ENCODE measurements at places on chromosomes 4 and X.

DNA sequence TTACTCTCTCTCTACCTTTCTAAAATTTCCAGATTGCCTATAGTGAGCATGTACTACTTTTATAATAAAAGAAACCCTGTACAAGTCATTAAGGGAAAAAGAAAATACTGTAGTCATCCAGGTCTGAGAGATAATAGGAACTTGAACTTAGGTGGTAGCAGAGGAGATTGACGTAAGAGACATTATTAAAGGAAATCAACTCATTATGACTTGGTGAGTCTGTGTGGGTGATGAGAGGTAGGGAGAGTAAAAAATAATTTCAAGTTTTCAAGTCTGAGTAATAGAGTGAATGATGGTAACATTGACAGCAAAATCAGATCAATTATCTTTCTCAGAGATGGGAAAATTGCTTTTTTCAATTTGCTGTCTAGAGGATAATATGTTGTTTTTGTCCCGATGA is 44.0 kb upstream of the ZCCHC12 start:
- no peak for DNase-seq

DNA sequence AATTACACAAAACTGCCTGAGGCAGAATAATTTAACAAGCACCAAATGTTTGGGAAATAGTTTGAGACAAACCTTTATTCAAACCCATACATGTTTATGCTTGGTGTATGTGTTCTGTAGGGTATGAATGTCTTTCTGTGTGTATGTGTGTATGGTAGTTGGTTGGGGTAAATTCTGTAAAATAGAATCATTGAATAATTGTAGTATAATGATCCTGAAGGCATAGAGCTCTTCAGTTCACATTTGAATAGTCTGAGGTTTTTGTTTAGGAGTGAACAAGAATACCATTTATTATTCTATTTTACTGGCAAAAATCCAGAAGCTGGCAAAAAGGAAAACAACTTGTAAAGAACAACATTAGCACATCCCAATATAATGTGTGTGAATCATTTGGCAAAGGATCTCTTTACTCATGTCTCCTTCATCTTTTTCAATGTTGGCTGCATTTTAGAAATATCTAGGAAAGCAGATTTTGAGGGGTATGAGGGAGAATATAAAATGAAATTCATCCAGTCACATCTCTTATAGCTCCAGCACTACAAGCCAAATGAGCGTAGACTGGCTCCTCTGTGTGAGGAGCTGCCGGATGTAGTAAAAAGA is 360.0 kb downstream of the CHIC1 start:
- no peak for DNase-seq

DNA sequence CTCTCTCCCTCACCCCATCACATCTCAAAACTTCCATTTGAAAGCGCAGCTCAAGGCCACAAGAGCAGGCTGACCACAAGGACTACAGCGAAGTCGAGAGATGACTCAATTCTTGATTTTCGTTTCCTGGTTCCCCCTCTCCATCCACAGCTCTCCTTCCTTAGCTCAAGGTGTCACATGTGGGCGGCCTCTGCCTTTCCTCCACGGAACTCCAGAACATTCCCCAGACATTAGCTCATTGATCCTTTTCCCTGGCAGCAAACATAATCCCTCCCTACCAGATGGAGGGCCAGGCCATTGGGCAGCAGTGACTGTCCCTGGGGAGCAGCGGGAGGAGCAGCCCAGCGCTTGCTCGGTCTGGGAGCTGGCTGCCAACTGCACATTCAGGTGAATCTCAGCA is 56.3 kb downstream of the CCDC149 start:
- no peak for DNase-seq

- DNase-seq = no peak
These were observed 10.2 kb upstream of the CASK start for GRCh38 chrX:41933546-41933945.

- DNase-seq = peak; percentile 7
These were observed 49.0 kb downstream of the SYTL5 start for GRCh38 chrX:38055170-38055847.

- DNase-seq = no peak
These were observed 207.0 kb downstream of the LDB2 start for GRCh38 chr4:16691450-16691849.

DNA sequence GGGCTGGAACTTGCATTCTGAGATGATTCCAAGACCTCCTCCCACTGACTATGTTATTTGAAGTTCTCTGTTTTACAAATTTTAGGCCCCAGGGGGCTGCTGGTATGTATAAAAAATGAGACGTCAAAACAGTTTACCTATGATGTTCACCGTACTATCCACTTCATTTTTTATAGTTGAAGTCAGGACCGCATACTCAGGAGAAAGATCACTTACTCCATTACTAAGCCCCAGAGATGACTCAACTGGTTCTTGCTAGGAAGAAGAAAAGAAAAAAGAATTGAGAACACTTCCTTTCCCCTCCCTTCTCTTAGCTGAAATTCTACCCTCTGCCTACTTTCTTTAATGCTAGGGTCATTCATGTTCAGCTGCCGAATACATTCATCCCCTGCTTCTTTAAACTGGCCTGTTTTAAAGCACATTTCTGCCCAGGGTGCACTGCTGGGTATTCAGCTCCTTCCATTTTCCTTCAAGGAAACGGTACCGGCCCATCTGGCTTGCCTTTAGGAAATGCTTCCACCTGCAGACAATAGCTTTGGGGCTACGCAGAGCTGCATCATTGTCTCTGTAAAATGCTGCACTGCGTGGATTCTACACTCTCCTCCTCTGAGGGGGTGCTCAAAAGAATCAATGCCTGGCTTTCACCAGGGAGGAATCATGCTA is 66.2 kb downstream of the IRF2 start:
- DNase-seq = no peak

- no peak for DNase-seq
These were observed 108.5 kb downstream of the CLDN22 start for GRCh38 chr4:183211533-183211932.

- no peak for DNase-seq
These were observed 92.0 kb downstream of the GATB start for GRCh38 chr4:151668689-151669402.

DNA sequence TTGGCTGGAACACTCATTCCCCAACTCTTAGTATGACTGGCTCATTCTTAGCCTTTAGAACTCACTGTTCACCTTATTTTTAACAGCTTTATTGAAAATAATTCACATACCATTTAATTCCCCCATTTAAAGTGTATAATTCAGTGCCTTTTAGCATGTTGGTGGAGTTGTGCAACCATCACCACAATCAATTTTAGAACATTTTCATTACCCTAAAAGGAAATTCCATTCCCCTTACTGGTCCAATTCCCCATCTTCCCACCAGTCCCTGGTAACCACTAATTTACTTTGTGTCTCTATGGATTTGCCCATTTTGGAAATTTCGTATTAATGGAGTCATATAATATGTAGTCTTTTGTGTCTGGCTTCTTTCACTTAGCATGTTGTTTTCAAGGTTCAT is 19.7 kb downstream of the NHSL2 start:
- DNase-seq = no peak

- DNase-seq = no peak
These were observed 23.9 kb downstream of the HMX1 start for GRCh38 chr4:8847764-8848163.

- no peak for DNase-seq
These were observed 23.8 kb upstream of the CD38 start for GRCh38 chr4:15754323-15754722.

- DNase-seq = no peak
These were observed 558.9 kb downstream of the SPOCK3 start for GRCh38 chr4:166675411-166675810.

DNA sequence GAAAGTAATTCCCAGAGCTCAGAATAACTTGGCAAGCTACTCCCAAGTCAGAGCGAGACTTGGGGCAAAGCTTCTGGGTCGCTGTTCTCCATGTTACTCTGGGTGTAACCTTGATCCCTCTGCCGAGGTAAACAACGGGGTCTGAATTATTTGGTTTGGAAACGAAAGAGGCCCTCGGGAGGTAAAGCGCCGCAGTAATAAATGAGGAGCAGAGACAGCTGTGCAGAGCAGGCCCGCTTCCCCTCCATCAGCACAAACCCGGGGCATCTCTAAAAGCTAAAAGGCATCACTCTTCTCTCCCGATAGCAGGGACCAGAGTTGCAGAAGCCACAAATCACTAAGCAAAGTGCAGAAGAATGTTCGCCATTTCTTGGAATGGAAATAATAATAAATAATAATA is 561.5 kb downstream of the BCOR start:
- no peak for DNase-seq

GRCh38 chr4:7128234-7128633 is 60.4 kb upstream of the GRPEL1 start:
- DNase-seq = no peak

DNA sequence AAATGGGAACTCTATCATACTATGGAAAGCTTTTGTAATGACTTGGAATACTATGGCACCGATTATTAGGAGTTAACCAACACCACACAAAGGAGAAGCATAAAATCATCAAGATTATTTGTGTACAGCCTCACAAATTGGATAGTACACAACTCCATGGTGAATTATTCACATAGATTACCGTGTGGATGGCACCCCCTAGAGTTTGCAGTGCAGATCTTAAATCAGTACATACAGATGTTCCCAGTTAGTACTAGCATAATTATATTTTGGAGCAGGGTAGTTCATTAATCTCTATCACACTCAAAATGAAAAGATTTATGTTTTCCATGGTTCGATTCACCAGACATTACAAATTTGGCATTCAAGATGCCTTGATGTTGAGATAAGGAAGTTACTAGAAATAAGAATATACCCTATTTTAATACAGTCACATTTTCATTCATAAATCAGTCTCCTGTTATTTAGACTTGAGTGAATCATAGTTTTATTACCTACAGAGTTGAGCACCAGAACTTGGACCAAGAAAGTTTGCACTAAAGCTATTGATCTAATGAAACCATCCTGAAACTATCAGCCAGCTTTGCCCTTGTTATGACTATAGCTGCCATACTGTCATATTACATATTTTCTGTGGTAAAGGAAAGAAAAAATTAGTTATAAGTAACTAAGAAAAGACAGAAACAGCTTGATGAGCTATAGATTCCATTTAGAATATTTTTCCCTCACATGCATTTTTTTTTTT is 531.8 kb downstream of the GLUD2 start:
- DNase-seq = no peak

- DNase-seq = peak; percentile 6
These were observed 38.3 kb upstream of the MMAA start for GRCh38 chr4:145580906-145581305.

GRCh38 chr4:179989975-179990374 is 2253.2 kb upstream of the TENM3 start:
- DNase-seq = no peak

GRCh38 chr4:1579001-1579900 is 104.9 kb downstream of the FAM53A start:
- DNase-seq = peak; percentile 77

DNA sequence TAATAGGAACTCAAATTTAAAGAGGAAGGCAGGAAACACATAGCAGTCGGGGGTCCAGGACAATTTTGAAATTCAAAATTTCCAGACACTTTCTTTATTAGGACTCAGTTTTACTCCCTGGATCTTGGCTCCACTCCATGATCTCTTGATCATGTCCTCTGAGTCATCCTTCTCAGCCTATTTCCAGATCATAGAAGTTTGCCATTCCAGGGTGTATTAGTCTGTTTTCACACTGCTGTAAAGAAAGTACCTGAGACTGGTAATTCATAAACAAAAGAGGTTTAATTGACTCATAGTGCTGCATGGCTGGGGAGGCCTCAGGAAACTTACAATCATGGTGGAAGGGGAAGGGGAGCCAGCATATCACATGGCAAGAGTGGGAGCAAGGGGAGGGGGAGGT is 564.7 kb upstream of the ACTRT1 start:
- DNase-seq = no peak

DNA sequence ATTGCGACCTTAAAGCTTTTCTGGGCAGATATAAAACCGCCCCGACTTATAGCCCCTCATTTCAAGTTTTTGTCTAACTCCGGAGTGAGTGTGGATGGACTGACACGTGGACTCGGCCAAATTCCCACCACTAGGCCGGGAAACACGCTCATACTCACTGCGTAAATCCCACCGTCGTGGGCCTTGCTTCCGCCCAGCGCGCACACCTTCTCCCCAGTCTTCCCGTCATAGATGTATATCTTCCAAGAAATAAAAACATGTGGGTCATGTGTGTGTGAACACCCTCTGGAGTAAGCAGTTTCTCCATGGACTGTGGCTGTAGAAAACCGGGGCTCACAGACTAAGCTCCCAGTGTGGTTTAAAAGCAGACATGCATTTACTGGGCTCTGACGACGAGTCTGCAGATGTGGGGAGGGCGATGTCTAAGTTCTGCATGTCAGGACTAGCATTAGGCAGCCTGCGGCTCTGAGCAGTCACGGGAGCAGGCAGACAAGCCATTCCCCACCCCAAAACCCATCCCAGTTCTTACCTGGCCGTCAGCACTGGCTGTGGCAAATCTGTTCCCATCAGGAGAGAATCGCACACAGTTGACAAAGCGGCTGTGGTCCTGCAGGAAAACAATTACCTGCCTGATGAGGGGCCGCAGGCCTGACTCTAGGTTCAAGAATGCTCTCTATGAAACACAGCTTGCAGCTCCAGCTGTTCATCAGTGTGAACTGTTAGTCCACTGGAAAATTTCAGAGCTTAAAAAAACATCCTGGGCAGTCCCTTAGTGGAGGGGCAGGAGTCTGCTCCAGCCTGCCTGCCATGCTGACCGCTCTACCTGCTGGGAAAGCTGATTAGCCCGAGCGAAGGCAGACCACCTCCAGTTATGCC is 28.2 kb downstream of the WDR1 start:
- no peak for DNase-seq

GRCh38 chrX:39320165-39320564 is 518.9 kb downstream of the MID1IP1 start:
- DNase-seq = no peak
